ENCODE measurements at places on chromosomes 5 and 9.

DNA sequence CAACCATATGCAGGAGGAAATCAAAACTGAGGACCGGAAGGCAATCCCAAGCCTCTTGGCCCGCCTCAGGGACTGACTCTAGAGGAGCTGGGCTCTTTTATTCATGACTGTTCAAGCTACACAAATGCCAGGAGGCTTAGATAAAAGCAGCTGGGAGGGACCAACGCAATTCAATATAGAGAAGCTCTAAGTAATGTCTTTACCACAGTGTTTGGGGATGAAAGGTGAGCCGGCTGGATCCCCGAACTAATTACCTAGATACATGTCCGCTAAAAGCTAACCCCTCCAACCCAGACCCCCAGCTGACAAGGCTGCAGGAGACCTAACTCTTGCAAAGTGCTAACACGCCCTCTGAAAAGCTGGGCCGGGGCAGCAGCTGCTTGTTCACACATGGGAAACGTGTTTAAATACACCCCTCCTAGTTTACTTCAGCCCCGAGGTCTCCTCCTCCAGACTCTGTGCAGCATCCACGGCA lies 67.5 kb downstream of the TLE1 start:
- DNase-seq: no peak

GRCh38 chr5:62578540-62578939 lies at the start of gene LRRC70:
Gene LRRC70 (plus strand): TSS chr5:62578819. CDS start chr5:62579439, 620 bp downstream.
- no peak for DNase-seq

- DNase-seq: no peak
Measured at GRCh38 chr9:94649100-94649819, 9.9 kb upstream of the FBP1 start.

GRCh38 chr5:180648658-180649296 lies 623 bp downstream of the FLT4 start:
- peak; percentile 18 for DNase-seq

GRCh38 chr5:5381310-5381913 lies 41.1 kb upstream of the ICE1 start:
- no peak for DNase-seq

DNA sequence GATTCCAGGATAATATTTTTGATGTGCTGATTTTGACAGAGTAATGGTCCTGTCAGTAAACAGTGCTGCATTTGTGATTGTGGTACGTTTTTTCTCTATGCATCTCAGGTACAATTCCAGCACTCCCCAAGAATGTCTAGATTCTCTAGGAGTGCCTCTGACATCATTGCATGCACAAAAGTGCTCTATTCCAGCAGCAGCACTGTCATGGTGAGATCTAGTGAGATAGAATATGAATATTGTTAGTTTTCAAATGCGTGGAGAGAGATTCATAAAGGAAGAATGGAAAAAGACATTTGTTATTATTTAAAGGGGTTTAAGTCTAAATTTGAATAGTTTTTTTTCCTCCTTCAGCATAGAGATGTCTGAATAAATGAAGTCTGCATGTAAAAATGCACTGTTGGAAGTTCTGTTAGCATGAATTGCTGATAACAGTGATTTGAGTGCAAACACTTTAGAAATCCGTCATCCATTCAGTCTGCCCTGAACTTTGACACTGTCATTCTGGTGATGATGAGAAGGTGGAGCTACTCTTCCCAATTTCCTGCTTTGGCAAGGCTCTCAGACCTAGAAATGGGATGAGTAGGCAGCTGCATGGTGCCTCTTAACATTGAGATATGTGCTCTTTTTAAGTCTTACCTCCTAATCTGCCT lies 84.6 kb downstream of the GAPVD1 start:
- no peak for DNase-seq

- DNase-seq: no peak
Measured at GRCh38 chr5:125023673-125024072, 277.2 kb upstream of the ZNF608 start.

DNA sequence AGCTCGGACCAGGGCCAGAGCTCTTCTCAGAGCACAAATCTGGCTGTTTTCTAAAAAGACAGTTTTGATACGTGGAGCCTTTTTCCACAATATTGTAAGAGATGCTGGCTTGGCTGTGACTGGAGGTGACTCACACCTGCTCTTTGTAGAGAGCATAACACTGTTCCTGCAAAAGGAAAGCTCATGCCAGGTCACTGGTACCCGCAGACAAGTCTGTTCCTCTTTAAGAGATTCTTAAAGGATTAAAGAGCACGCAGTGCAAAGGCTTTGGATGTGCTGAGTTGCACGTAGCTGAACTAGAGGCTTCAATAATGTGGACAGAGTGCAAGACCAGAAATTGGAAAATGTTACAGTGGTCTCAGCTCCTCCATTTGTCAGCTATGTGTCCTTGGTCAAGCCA lies 19.0 kb downstream of the ACTL7B start:
- no peak for DNase-seq

DNA sequence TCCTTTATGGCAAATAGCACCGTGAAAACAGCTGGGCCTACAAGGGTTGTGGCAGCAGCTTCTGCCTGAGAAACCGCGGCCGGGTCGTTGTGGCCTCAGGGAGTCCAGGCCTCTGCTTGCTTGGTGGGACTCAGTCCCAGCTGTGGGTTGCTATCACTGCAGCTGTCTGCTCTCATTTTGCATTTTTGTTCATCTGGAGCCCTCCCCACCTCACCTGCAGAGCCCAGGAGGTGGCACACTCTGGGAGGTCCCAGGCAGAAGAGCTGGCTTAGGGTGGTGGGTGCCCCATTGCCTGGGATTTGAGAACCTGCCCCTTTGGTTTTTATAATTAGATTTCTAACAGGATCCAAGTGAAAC lies 138.4 kb downstream of the GADD45G start:
- no peak for DNase-seq

DNA sequence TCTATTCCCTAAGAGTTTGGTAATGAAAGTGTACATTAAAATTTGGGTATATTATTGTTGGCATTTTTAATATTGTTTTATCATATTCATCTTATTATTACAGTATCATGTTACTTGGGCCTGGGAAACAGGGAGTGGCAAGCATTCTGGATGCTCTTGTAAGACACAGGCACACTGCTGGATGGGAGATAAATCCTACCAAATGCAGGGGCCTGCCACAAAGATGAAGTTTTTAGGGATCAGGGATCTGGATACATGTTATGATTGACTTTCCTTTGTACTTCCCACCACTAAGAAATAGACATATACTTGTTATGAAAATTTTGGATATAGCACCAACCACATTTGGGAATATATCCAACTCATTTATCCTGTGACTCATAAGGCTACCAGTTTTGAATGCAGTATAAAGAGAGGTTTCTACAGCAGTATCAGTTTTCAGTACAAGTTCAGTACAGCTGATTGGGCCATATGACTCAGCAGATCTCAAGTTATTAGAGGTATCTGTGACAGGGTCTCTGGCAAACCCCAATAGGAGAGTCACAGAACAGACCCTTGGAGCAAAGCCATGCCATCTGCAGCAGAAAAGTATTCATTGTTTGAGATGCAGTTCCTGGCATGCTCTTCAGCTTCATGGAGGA lies 360.1 kb downstream of the DMAC1 start:
- DNase-seq: no peak

Data from stimulated activated CD4-positive, alpha-beta T cell treated with anti-CD3 and anti-CD28 coated beads, Interleukin-12 subunit alpha, Interleukin-12 subunit beta, amount 100 ng/mL, for 4 hours (primary cell).